Esophagus squamous epithelium (tissue), 5 donors: ENCODE measurements at places on chromosomes 7 and 10.

DNA sequence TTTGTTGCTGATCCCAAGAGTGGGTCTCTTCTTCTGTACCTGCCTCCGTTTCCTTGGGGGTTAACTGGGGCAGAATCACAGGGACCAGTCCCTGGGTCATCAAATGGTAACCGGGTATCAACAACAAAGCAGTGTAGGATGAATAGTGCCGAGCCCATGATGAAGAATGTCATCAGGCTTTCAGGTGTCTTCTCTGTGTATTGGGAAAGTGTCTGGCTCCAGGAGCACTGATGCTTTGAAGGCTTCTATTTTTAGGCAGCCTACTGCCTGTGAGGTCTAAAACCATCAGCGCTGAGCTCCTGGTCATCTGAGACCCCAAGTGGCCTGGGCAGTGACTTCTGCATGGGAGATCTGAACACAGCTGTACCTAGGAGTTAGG is 48.2 kb upstream of the SHH start:
- no peak for DNase-seq

- no peak for DNase-seq
Observed at GRCh38 chr7:157712666-157713235, 375.9 kb downstream of the DNAJB6 start.

DNA sequence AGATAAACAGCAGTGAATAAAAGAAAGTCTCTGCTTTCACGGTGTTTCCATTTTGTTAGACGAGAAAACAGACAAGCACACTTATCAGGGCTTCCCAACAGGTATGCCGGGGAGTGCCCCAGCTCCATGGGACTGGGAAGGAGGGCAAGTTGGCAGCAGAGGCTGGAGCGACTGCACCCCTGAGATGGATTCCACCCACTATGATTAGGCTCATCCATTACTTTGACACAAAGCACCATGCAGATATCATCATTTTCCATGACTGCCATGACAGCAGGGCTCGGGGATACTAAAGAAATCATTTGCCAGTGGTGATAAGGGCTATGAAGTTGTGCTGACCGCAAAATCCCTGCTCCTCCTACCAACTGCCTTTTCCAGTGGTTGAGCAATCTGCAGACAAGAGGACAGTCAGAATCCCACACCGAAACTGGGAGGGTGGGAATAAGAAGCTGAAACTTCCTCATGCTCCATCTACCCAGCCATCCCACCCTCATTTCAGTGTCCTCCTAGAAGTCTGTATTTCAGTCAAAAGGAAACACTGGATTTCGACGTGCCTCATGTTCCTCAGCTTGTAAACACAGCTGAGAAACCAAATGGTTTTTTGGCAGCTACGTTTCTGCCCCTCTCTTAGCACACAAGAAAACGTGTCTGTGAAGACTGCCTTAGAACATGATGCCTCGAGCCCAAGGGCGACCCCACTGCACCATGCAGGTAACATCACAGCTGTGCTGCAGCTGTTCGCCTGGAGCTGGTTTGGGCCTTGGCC is 15.5 kb downstream of the CREB3L2 start:
- DNase-seq, result no peak

- no peak for DNase-seq
Observed at GRCh38 chr7:21338728-21339164, 89.1 kb upstream of the SP4 start.

- no peak for DNase-seq
Observed at GRCh38 chr7:5177060-5177459, 13.0 kb upstream of the WIPI2 start.

DNA sequence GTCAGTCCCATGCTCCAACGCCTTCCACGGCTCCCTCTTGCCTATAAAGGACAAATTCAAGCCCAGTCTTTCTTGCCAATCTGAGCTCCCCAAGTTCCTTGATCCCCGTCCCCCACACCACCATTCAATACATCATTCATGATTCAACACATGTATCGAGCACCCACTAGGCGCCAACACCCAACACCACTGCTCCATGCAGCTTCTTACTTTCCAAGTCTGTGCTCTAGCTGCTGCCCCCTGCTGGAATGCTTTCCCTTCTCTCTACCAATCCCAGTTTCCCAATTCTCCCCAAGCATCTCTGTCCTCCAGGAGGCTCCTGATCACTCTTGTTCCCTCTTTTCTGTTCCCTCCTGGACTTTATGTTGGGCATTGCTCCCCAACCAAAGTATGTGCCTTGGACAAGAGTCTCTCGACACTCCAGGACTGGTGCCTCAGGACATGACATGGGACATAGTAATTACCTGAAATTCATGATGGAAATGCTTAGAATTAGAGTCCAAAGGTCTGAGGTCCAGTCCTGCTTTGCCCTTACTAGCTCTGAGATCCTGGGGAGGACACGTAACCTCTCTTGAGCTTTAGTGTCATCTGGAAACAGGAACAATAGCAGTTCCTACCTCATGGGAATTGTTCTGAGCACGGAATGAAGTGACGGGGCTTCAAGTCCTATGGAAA is 172.7 kb downstream of the NEURL1 start:
- DNase-seq, result no peak

GRCh38 chr10:95561864-95562177 is 650 bp upstream of the SORBS1 start:
- no peak for DNase-seq

- no peak for DNase-seq
Observed at GRCh38 chr7:152754075-152754730, 5.3 kb upstream of the ACTR3B start.

GRCh38 chr7:104908636-104909035 is 105.4 kb upstream of the KMT2E start:
- no peak for DNase-seq

GRCh38 chr10:78200686-78201085 is 167.0 kb downstream of the RPS24 start:
- no peak for DNase-seq

DNA sequence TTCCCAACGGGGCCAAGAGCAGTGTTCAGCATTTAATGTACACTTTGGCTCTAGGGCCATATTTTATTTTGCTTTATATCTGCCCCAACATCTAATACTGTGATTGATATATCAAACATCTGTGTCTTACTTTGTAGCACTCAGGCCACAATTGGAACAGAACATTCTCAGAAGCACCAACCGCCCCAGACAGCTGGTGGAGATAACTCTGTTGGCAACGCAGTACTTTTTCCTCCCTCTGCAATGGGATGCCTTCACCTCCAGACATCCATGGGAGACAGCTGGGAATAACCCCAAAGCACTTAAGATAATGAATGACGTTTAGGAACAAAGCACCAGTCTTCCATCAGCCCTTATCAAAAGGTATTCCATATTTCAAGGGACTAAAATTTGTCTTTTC is 57.4 kb downstream of the PIP4K2A start:
- DNase-seq, result no peak

DNA sequence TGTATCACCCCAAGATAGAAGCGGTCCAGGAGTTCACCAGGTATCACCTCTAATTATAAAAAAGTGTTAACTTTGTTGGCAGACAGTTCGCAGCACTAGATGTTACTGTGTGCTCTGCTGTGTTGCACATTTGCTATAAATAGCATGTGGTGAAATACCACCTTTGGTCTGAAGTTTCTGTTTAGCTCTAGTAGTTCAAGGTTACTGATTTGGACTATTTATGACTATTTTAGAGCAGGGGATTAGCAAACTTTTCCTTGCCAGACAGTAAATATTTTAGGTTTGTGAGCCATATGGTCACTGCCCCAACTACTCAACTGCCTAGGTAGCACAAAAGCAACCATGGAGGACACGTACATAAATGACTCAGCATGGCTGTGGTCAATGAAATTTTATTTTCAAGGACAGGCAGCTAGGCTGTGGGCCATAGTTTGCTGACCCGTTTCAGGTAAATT is 16.5 kb downstream of the DENND10 start:
- DNase-seq, result no peak

DNA sequence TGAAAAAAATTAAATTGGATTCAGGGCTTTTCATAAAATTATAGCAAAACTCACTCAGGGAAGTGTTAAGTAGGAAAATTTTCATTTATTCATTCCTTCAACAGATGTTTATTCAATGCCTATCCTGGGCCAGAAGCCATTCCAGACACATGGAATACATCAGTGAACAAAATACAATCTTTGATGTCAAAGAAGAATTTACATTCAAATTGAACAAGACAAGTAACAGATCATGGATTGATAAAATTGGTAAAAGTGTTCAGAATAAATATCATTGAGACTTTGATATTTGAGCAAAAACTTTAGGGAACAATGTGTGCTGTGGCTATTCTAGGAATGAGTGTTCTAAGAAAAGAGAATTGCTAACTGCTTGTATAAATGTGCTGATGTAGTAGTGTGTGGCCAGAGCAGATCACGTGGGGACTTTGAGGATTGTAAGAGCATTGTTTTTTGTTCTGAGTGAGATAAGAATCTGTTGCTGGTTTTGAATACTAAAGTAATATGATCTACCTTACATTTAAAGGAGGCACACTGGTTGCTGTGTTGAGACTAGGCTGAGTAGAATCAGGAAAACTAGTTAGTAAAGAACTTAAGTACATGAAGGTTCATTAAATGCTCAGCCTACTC is 957.2 kb downstream of the PCDH15 start:
- no peak for DNase-seq

GRCh38 chr7:91567081-91568012 is 303.1 kb downstream of the FZD1 start:
- DNase-seq, result no peak

DNA sequence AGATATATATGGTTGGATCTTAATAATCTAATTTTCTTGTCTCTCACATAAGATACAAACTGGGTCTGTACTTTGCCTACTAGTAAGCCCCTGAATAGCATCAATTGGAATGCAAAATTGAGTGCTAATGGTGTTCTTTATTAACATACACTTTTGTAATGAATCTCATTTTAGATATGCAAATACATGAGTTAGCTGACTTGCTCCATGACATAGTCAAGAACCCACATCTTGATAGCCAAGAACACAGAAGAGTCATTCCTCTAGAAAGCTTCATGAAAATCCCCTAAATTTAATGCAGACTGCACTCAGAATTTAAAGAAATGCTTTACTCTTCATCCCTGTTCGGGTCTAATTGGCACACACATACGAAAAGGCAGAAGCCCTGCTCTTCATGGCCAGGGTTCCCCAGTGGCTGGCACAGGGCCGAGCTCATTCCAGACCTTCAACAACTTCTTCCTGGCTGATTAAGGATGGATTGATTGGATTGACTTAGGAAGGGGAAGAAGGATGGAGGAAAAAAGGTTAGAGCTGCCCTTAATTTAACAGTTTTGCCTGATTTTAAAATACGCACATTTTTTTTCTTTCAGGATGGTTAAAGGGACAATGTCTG is 431.1 kb upstream of the KLF6 start:
- no peak for DNase-seq

DNA sequence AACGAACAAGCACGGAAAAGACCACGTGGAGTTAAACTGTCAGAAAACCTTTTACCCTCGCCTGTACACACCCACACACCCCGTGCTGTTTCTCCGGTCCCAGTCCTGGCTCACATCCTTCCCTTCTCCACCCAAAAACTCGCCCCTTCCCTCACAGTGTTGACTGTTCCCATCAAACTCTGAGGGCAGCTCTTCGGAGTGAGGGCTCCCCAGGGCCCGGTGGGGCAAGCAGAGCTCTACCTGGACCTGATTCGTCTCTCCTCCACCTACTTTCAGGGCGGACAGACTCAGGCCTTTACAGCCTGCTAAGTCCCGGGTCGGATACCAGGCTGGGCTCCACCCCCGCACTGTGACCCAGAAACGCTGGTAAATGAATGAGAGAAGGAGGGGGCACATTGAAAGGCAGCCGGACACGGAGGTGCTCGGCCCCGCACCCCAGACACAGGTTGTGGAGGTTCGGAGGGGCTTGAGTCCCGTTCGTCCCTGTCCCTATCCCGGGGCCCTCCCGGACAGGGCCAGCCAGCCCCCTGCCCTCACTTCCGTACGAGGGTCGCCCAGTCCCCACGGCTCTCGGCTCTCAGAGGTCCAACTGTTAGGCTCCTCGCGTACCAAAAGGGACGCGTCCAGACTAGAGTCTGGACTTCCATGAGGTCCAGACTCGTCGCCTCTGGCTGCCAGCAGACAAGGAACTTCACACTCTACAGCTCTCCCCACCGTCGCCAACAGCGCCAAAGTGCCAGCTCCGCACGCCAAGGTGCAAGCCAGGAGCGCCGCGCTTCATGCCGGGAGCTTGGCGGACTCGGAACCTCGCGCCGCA is 31.7 kb upstream of the ASL start:
- DNase-seq, result no peak

DNA sequence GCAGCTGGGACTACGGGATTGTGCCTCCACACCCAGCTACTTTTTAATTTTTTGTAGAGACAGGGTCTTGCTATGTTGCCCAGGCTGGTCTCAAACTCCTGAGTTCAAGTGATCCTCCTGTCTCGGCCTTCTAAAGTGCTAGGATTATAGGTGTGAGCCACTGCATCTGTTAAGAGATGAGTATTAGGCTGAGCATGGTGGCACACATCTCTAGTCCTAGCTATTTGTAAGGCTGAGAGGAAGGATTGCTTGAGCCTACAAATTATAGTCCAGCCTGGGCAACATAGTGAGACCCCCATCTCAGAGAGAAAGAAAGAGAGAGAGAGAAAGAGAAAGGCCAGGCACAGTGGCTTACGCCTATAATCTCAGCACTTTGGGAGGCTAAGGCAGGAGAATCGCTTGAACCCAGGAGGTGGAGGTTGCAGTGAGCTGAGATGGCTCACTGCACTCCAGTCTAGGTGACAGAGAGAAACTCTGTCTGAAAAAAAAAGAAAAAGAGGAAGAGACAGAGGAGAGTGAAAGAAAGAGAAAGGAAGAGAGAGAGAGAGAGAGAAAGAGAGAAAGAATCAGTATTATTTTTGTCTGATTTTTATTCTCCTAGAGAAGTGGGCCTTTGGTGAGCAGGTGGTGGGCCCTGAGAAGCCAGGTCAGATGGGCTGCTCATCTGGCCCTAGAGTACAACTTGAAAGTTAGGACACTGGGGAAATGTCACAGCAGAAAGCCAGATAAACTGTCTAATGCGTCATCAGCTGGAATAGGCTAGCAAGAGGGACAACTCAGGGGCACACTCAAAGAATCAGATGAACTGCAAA is 58.2 kb upstream of the ZRANB1 start:
- DNase-seq, result no peak

DNA sequence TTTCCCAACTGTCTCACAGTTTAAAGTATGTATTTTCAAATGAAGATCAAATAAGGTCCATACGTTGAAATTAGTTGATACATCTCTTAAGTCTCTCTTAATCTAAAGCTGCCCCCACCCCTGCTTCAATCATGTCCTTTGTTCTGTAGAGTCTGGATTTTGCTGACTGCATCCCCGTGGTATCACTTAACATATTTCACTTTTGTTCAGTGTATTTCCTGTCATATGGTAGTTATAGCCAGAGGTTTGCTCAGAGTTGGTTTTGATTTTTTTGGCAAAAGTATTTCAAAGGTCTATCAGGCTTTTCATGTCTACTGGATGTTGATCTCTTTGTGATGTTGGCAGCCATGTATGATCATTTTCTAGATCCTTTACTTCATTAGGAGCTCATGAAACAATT is 54.4 kb upstream of the ARID5B start:
- DNase-seq, result no peak

GRCh38 chr10:130485236-130485957 is 349.2 kb downstream of the GLRX3 start:
- DNase-seq, result no peak

- DNase-seq, result no peak
Observed at GRCh38 chr10:49119746-49120145, 4.4 kb upstream of the VSTM4 start.
